ENCODE measurements at places on chromosomes 1 and 21.

DNA sequence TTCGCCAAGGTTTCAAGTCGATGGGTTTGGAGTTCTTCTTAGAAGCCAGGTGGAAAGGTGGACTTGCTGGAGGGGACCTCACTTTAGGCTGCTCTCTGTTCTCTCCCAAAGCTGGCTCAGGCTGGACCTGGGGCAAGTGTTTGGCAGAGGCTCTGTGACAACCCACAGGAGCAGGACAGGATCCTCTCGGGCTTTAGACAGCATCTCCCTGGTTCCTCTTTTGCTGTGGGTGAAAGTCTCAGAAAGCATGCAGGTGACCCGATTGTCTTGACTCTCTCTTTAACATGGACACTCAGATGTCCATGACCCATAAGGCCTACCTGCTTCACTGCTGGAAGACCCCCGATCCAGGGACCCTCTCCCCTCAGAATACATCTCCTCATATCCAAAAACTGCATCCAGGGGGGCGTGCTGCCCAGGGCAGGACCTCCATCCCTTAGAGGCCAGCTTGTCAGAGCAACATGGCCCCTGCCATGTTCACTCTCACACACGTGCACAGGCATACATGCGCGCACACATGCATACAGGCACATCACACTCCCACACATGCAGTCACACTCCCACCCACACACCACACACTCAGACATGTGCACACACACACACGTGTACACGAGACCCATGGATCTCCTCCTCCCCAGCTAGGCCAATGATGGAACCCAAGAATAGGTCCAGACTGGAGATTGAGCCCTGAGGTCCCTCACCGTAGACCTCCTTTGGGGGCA lies 21.3 kb downstream of the MRPL37 start:
- peak; percentile 41 for DNase-seq

- DNase-seq = no peak
Observed at GRCh38 chr21:32777269-32777668, 5.7 kb upstream of the PAXBP1 start.

- no peak for DNase-seq
Observed at GRCh38 chr1:29481031-29481430, 244.7 kb downstream of the PTPRU start.

- DNase-seq = no peak
Observed at GRCh38 chr1:2918441-2918840, 102.8 kb upstream of the ACTRT2 start.

GRCh38 chr1:98557895-98558294 lies 103.6 kb upstream of the SNX7 start:
- DNase-seq = no peak

DNA sequence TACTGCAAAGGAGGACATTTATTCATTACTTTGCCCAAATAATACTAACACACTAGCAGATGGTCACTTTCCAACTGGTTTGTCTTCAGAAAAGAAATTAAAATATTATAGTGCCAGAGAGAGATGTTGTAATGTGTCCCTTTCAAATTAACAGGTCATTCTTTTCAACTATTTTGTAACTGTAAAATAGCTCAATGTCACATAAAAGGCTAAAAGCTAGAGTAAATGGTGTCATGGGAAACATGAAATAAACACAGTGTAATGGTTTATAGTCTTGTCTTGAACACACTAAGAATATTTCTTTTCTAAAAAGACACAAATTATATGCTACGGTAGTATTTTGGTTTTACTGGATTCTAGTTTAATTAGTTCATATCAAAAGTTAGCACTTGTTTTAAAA lies 77.8 kb downstream of the ADGRL2 start:
- no peak for DNase-seq

- DNase-seq = peak; percentile 50
Observed at GRCh38 chr1:248822148-248823032, 3.3 kb downstream of the SH3BP5L start.

GRCh38 chr1:204480515-204480914 lies 14.1 kb downstream of the PIK3C2B start:
- peak; percentile 20 for DNase-seq
